ENCODE measurements at places on chromosomes 4 and X.

DNA sequence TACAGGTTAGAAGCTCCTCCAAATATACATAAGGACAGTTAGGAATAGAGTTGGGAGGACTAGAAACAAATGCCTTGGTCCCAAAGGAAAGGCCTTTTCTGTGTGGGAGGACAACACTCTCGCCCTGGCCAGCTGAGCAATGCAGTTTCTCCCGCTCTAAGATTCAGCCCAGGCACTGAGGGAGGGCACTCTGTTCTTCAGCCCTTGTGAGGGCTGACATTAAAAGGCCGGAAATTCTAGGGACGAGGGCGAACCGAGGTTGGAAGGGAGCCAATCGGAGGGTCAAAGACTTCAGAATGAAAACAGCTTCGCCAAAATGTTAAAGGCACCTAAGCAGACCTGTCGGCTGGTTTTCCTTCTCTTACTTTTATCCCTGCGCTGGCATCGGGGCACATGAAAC lies 2.9 kb upstream of the PTCHD1 start:
- no peak for DNase-seq

DNA sequence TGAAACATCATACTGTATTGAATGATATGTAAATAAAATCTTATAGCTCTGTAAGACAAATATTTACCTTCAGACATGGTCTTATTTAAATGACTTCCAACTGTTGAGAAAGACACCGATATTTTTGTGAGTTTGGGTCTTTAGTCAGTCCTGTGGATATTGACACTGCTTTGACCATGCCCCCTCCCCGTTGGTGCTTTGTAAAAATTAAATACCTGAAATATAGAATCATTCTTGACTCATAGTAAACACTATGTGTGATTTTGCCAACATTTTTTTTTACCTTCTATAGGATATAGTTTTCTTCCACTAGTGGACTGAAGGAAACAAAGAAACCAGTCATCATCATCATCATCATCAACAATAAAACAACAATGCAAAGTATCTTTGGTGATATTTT lies 114.3 kb upstream of the HS3ST1 start:
- no peak for DNase-seq

DNA sequence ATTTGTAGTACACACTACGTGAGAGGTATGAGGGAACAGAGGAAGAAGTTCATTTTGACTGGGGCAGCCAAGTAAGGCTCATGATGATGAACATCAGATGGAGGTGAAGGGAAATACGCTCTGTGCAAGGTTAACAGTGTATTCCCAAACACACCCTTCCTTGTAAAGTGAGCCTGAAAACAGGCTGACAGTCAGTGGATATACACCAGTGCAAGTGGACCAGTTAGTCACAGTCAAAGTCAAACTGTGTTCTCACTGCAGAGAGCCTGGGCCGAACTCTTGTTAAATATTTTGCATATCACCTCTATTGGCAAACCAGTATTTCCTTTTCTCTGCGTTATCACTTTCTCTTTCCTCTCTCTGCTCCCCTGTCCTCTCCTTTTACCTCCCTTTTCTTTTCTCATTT lies 23.4 kb upstream of the RHOH start:
- no peak for DNase-seq

DNA sequence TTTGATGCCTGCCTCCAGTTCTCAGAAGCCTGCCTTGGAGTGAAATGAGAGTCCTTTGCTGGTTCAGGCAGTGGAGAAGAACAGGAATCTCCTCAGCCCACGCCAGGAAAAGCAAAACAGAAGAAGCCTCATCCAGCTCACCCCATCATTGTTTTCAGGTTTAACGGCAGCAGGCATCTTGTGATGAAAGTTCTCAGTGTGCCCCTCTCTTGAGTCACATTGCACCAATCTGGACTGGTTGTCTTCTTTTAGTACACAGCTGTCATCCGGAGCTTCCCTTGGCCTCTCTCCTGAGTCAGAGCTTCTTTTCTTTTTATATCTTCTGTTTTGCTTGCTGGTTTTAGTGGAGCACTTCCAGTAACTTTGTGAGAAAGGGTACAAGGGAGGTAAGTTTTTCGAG lies 50.9 kb downstream of the TSPAN7 start:
- no peak for DNase-seq

DNA sequence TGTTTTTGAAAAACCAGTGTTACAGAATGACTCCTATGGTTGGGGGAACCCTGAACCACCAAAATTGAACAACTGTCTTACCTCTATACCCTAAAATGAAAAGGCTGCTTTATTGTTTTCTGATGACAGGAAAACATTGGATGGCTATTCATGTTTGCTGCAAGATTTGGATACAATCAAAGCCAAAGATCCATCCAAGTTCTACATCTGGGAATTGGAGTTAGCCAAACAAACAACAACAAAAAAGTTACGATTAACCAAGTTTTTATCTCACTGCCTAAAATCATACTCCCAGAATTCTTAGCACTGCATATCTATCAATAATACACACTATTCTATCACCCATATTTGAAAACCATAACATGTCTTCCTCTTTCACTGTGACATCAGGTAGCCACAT lies 349.7 kb upstream of the SLC7A11 start:
- DNase-seq, result no peak

DNA sequence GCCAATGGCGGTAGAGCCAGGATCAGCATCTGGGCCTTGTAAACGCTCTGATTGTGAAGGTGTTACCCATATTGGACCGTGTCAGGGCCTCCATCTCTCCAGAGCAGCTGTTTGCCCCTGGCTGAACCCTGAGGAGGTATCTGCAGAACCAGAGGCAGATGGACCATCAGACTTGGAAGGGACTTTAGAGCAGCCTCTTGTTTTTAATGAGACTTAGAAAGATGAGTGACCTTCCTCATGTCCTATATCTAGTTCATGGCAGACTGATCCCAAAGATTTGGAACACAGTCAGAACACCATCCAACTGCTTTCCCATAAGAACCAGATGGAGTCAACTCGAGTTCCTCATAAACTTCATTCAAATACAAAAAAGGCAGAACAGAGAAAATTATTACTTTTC lies 135.1 kb upstream of the MSX1 start:
- DNase-seq, result no peak

DNA sequence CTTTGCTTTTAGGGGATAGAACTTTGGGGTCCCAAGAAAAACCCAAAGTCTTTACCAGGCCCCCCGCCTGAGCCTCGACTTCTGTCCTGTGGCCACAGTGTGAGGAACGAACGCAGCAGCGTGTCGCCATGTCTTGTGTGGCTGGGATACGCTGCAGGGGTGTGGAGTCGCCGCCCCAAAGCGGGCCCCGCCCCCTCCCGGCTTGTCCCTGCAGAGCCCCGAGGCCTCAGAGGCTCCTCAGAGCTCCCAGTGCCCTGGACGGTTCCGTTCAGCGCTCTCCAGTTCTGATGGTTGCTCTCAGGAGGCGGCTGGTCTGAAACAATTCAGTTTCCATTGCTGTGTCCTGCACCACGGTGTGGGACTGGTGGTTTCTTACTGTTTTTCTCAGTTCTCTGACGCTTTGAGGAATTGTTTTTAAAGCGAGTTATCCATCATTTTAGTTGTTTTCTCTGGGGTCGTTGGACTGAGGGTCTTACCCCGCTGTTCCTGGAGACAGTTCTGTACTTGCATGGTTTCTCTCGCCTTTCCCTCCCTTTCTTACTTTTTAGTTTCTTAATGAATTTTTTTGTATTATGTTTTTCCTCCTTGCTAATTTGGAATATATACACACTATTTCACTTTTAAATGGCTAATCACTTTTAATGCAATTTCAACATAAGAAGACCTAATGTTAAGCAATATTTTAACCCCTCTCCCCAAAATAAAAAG lies 1.6 kb upstream of the IDUA start:
- no peak for DNase-seq

- DNase-seq, result no peak
These were observed 56.2 kb downstream of the PABPC4L start for GRCh38 chr4:134145369-134145768.

- no peak for DNase-seq
These were observed 103.7 kb upstream of the MAML3 start for GRCh38 chr4:140257461-140258305.

DNA sequence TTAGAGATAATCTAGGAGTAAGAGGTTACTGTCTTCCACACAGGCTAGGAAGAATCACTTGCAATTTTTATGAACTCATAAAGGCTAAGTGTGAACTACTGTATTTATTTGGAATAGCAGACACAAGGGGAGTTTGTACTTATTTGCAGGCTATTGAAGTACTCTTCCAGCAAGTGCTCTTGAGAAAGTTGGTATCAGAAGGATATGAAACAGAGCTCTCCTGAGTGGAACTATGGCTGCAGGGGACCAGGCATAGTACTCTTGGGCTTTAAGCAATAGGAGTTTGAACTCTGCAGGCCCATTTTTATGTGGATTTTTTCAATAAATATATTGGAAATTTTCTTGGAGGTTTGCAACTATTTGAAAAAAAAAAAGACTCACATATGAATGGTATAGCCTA lies 756.3 kb upstream of the ATOH1 start:
- DNase-seq, result no peak

DNA sequence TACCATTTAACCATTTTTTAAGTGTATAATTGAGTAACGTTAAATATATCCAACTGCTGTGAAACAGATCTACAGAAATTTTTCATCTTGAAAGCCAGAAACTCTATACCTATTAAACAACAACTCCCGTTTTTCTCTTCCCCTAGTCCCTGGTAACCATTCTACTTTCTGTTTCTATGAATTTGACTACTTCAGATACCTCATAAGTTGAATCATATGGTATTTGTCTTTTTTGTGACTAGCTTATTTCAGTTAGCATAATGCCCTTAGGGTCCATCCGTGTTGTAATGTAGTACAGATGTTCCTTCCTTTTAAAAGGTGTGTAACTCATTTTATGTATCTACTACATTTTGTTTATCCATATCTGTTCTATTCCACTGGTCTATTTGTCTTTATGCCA lies 48.7 kb downstream of the STAG2 start:
- DNase-seq, result no peak

DNA sequence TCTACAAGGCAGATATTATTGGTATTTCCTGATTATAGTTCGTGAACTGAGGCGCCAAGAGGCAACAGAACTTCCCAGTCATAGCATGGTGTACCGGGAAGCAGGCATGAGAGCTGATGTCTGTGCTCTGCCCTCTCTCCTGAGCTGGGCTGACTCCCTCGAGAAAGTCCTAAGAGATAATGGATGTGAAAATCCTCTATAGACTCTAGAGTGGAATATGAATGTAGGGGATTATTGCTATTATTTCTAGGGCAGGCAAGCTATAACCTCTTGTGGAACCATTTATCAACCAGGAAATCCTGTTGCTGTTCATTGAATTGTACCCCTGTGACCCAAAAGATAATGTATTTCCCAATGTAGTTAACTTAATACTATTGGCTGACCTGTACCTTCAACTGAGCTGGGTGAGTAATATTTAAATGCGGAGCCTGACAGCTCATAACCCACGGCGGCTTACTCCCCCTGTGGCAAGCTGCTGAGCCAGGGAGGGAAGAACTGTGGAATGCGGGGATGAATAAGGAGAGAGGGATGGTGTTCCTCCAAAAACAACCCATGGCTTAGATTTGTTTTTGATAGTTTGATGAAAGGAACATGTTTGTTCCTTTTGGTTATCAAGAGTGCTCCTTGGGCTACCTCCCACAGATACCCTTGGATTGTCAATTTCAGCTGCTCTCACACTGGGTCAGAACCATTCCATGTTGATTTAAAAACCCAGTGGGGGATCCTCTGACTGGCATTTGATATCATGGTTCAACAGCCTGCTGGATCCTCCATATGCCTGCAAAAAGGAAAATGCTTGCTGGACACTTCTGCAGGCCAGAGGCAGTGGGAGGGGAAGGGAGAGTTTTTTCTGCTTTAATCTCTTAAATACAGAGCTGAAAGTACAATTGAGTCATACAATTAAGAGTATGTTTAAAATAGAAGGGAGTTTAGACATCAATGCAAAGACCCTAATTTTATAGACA lies 339.0 kb upstream of the BOD1L1 start:
- no peak for DNase-seq

DNA sequence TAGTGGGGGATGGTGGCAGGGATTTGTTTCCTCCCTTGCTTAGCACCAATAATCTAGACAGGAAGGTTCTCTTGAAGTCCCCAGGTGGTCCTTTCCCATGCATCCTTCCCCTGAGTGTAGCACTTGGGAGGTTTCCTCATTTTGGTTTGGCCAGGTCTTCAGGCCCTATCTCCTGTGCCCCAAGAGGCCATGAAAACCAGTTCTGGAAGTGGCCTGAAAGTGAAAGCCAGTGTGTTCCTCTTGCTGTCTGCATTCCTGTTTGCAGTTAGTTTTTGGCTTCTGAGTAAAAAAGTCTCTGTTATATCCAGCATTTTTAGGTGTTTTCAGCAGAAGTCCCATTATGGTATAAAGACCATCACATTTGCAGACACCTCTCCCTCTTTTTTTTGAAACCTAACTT lies 59.5 kb downstream of the MTM1 start:
- DNase-seq, result no peak

GRCh38 chrX:109927663-109928273 lies 75.1 kb upstream of the TMEM164 start:
- DNase-seq, result no peak

DNA sequence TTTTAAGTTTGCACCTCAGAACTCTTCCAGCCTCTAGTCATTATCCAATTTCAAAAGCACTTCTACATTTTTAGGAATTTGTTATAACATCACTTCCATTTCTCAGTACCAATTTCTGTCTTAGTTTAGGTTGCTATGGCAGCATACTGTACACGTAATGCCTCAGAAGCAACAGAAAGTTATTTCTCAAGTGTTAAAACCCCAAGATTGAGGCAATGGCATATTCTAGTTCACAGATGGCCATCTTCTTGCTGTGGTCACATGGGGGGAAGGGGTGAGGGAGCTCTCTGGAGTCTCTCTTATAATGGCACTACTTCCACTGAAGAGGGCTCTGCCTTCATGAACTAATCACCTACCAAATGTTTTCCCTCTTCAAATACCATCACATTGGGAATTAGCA lies 220.3 kb upstream of the CTSO start:
- no peak for DNase-seq

DNA sequence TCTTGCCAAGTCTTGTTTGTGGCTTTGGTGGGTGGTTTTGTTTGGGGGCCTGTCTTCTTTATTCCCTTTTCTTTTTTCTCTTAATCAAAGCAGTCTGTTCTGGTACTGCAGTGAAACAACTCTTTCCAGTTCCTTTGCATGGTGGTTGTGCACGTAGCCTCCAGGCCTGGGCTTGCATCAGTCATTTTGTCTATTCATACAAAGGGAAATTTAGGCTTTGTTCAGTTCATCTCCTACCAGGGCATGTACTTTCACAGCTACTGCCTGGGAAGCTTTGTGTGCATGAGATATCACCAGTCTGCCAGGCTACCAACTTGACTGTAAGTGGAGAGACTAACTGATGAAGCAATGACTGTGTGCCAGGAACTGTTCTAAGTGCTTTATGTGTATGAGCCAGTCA lies 8.5 kb downstream of the TRIM2 start:
- DNase-seq, result no peak

DNA sequence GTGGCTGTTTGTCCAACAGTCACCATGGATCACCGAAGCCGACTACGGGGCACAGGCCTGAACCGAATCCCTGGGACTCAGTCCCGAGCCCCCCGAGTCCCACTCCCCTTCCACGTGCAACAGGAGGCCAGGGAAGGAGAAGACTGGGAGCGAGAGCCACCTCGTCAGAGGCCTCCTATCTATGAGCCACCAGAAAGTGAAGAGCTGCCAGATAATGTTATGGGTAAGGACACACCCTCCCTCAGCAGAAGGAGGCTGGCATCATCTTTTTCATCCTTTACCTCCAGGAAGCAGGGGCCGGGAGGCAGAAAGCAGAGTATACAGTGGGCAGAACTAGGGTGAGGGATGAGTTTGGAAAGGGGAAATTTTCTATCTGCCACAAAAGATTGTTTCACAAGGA lies 2.8 kb upstream of the PRDX4 start:
- DNase-seq, result no peak

GRCh38 chr4:48781968-48782367 lies 1.9 kb upstream of the FRYL start:
- no peak for DNase-seq

GRCh38 chr4:14906805-14907204 lies 95.5 kb upstream of the CPEB2 start:
- DNase-seq, result no peak

All from GM12892 (cell line).